ENCODE measurements at places on chromosomes 6 and 20.

- no peak for DNase-seq
Measured at GRCh38 chr6:30100585-30101443, 12.1 kb downstream of the TRIM31 start.

GRCh38 chr6:134199848-134200606, 117.9 kb downstream of the SGK1 start:
- DNase-seq: no peak

DNA sequence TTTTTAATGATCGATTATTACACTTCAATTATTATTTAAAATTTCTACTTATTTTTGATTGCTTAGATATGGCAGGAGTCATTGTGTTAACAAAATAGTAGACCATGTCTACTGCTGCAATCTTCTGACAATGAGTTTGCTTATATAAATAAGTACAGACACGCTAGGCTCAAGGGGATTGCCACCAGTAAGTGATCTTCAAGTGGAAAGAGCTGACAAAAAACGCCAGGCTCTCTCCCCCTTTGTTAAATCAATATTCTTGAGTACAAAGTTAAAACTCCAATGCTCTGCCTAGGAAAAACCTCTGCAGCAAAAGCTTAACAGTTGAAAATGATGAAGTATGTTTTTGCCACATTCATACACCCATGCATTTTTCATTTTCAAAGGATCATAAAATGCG, 738.1 kb downstream of the HDGFL1 start:
- DNase-seq: no peak

- no peak for DNase-seq
Measured at GRCh38 chr6:166530211-166531095, 56.0 kb downstream of the RAMACL start.

DNA sequence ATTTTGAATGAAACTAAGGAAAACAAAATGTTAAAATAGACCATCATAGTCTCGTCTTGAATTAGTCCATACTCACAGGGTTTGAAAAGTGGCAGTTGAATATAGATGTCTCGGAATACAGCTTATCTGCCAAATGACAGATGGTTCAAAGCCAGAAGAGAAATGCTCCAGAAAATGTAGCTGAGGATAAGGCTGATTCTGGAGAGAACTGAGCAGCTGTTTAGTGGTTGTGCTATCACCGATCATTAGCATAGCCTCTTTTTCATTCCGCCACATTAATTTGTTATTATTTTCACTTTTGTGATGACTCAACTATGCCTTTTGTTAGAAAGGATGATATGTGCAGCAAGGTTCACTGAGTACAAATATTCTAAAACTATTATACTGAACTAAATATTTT, 390.2 kb upstream of the MAN1A1 start:
- DNase-seq: no peak

DNA sequence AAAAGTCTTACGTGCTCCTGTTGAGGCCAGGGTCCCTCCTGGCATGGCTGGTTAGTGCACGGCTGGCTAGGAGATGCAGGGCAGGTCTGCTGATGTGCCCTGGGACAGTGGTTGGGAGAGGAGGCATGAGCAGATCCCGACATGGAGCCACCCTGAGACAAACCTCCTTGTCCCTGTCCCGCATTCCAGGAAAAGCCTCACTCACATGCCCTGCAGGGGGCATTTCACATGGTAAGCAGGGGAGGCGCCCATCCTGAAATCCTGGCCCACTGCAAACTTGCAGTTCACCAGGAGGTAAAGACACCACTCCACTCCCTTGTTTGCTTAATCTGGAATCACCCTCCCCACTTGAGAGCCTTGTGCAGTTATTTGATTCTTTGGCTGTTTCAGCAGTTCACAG, 116.7 kb upstream of the SLC24A3 start:
- no peak for DNase-seq

GRCh38 chr6:42745083-42745639, 742 bp downstream of the TBCC start:
- peak; percentile 8 for DNase-seq

- DNase-seq: no peak
Measured at GRCh38 chr6:151087861-151088598, 151.7 kb upstream of the AKAP12 start.

DNA sequence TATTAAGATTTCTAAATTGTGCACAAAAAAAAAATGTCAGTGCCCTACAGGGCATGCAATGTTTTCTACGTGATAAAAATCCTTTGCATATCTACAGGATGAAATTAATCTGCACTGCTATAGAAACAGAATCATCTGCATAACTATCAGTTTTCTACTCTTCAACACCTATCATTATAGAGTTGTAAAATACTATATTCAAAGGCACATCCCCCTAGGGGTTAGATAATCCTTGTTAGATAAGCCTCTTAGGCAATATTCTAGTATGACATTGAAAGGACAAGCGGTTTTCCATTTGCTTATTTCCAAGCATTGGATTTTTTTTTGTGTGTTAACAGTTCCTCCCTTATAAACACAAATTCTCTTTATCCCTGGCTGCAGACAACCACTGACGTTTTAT, 98.7 kb upstream of the LAMA2 start:
- DNase-seq: no peak
